ENCODE measurements at places on chromosomes 1 and 21.

- DNase-seq: no peak
Measured at GRCh38 chr1:201499795-201500669, 6.9 kb downstream of the CSRP1 start.

DNA sequence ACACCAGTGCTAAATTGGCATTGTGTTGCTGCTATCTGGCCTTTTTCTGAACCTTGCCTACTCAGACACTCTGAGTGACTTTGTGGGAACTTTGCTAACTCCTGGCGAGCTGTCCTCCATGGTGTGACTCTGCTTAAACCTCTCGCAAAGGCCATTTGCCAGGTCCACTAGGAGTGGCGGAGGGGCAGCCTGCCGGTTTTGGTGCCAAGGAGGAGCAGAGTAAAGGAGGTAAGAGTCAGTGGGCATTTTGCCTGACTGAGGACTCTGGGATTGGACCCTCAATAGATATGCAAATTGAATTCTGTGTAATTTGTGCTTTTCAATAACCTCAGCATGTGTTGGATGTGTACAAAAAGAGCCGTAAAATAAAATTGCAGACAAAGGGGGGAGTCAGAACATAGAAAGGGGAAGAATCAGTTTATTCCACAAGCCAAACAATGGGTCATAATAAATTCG, 386.6 kb upstream of the NFIA start:
- DNase-seq: no peak

DNA sequence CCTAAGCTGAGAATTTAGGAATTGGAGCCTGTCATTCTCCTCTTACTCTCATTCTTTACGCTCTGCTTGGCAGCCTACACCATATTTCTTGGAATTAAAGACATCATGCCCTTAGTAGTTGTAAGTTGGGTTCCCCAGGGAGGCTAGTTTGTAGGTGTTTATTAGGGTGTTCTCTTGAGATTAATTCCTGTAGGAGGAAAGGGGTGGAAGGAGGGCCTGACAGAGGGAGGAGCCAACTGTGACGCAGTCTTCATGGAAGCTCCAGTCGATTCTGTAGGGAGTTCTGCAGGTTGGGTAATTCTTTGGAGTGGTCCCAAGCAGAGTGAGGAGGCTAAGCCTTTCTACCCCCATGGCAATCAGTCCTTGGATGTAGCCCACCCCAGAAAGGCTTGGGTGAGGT, 111.4 kb downstream of the HHAT start:
- no peak for DNase-seq

DNA sequence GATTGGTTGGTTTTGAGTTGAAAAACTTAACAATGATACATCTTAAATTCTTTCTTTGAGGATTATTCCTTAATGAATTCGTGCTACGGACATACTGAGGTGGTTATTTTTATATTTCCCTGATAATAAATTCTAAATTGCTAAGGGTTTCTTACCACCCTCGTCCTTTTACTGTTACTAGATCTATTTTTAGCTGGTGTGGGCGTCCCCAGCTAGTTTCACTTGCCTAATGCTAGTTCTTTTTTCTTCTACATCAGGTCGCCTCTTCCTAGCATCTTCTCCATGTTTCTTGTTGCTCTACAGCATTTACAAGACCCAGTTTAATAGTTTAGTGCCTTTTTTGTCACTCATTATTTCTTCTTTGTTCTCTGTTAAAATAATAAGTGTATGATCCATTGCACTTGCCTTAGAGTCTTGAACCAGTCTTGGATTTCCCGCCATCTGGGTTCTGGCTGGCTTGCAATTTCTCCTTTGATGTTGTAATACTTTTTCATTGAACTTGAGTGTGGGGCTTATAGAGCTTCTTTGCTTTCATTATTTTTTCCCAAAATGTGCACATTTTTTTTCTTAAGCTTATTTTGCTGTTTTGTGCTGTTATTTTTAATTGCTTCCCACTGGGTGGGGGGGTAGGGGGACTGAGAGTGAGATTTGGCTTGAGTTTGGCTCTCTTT, 677 bp upstream of the HSD11B1 start:
- DNase-seq: no peak

- DNase-seq: no peak
Measured at GRCh38 chr1:223030871-223031400, 112.1 kb downstream of the TLR5 start.

DNA sequence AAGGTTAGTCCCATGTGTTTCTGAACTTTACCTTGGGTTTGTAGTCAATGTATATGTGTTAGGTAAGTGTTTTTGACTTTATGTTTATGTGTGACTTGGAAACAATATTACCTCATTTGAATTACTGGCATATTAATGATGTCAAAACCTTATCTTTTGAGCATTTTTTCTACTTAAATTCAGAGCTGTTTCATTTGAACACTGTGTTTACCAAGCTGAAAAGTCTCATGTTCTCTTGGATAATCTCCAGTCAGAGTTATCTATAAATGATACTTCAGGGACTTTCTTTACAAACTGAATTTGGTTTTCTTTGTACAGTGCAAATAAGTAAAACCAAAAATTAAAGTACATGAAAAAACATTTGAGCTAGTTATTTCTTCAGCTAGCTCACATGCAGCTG, 30.0 kb downstream of the ADAMTS1 start:
- DNase-seq: no peak
